ENCODE measurements at places on chromosomes 4 and X.

GRCh38 chrX:132918523-132918922, 39.9 kb downstream of the HS6ST2 start:
- no peak for DNase-seq

GRCh38 chrX:110758781-110759422, 36.7 kb downstream of the CHRDL1 start:
- no peak for DNase-seq

DNA sequence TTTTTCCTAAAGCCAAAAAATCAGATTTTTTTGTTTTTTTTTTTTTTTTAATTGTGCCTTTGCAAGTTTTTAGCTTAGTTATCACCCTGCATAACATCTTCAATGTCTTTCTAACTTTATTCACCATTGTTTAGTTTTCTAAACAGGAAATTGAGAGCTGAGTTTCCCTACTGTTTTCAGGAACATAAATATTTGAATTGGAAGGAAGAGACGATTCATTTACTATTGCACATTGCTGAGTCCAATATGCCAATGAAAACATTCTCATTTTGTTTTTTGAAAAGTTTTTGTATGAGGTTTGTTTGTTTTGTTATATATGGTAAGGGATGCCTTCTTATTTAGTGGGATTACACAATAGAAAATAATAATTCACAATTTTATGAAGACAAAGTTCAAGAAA, 148.4 kb downstream of the ANKRD50 start:
- DNase-seq = no peak

DNA sequence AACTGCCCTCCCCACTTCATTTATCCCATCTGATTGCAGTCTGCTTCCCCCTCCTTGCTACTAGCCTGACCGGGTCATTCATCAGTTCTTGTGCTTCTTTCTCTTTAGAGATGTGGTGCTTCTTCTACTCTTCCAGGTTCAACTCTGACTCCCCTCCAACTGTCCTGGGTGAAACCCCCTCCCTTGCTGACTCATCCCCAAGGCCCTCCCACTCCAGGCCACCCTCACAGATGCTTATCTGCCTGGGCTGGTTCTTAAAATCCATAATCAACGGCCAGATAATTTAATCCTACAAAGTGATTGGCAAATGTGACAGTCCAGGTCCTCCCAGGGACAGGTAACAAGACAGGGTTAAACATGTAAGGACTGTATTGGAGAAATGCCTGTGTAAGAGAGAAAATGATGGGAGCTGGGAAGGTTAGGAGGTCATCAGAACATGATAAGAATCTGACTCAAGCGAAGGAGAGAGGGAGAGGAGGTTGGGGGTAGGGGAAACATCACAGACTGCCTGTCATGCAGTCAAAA, 182.8 kb upstream of the C1QTNF7 start:
- DNase-seq = no peak

- no peak for DNase-seq
Measured at GRCh38 chrX:29687687-29688086, 527.7 kb upstream of the MAGEB2 start.
